NCI-H187 (cell line): ENCODE measurements at places on chromosomes 6 and 20.

GRCh38 chr6:52728394-52728793 lies 34.9 kb downstream of the GSTA2 start:
- DNase-seq, result no peak

- no peak for DNase-seq
Measured at GRCh38 chr20:58012731-58013510, 215.5 kb downstream of the ANKRD60 start.

- no peak for DNase-seq
Measured at GRCh38 chr6:90449311-90449710, 137.6 kb downstream of the MAP3K7 start.

- no peak for DNase-seq
Measured at GRCh38 chr20:51211191-51211590, 188.3 kb upstream of the KCNG1 start.

DNA sequence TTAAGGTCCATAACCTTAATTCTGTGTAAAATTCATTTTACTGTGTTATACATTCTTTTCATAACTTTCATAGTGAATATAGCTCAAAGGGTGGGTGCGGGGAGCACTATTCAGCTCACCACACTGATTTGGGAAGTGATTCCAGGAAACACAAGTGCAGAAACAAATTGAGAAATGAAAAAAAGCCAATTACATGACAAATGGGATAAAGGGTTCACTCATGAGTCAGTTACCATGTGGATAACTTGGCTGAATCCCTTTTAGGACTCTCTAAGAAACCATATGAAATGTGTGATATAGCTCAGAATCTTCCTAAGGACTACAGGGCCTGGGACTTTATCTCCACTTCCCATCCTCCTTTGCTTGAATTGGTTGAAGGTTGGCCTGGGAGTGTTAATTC lies 3.1 kb upstream of the BTN2A1 start:
- no peak for DNase-seq

DNA sequence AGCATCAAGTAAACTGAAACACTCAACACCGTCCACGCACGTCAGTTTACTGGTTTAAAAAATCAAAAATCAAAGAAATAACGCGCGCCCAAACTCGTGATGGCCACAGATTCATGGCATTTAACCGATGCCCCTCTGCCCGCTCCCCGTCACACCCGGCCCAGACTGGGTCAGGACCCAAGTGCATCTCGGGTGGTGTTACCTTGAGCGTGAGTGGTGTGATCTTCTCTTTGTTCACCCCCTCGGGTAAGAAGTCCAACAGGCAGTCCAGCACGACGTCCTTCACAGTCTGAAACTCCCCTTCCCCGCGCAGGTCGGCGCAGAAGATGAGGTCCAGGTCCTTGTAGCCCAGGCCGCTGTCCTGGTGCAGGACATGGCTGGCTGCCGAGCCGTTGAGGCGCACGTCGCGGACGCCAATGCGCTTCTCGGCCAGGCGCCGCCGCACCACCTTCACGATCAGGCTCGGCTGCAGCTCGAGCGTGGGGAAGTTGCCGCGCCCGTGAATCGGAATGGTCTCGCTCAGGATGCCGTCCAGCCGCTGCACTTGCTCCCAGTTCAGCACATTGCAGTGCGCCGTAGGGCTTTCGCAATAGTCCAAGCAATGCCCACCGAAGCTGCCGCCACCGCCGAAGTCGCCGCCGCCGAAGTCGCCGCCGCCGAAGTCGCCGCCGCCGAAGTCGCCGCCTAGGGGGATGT lies 945 bp downstream of the TENT5A start:
- no peak for DNase-seq

- DNase-seq, result no peak
Measured at GRCh38 chr20:9369557-9369956, 144.8 kb upstream of the LAMP5 start.

DNA sequence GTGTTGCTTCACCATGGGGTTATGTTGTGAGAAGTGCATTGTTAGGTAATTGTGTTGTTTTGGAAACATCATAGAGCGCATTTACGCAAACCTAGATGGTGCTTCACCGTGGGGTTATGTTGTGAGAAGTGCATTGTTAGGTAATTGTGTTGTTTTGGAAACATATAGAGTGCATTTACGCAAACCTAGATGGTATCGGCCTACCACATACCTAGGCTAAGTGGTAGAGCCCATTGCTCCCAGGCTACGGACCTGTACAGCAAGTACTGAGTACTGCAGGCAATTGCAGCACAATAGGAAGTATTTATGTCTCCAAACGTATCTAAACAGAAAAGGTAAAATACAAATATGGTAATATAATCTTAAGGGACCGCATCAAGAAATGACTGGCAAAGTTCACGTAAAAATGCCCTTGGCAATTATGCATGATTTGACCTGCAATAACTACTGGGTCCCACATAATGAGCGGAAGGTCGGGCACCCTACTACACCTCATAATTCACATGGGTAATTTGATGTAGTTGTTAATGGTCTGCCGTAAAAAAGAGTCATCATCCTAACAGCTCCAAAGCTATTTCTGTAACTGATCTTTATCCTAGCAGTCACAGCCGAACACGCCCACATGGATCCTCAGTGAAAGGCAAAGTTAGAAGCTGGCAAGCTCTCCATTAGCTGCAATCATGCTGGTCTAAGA lies 76.0 kb downstream of the RSPH3 start:
- no peak for DNase-seq

DNA sequence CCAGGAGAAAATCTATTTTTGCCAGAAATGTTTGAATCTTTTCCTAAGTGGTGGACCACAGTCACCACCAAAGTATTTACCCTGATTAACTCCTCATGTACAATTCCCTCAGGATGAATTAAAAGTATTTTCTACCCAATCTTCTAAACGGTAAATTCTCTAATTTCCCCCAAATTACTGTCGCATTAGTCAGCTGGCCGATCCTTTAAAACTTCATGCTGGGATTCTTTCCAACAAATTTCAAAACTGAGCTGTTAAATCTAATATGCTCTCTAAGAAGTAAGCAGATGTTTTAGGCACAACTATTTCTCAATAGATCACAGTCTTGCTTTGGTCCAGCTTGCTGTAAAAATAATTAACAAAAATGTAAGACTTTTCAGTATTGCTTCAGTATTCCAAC lies 447.2 kb downstream of the FRK start:
- no peak for DNase-seq

DNA sequence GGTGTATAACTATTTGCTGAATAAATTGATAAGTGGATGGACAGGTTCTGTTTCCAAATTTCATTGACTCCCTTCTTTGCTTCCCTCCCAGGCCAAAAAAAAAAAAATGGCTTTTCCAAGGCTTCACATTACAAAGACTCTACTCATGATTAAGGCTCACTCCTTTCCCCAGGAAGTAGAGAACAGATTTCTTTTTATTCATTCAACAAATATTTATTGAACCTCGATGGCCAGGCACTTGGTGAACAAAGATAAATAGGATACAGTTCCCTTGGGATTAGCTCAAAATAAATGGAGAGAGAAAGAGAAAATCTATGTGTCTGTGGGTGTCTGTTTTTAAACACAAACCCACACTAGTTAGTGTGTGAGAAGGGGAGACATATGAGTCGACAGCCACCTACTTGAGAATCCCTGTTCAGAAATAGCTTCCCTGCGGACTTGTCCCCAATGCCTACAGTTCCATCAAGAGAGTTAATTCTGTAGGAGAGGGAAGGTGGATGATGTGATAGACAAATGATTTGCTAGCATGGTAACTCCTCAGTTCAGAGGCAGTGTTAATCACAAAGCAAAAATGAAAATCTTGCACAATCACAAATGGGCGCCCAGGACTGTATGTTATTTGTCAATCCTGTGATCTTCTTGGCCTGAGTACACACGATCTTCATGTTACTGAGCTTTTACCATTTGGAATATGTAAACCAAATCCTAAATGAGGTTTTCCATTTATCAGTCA lies 20.3 kb downstream of the TRAF3IP2 start:
- DNase-seq, result no peak
